Cardiac septum (tissue), 1 donor: ENCODE measurements at places on chromosomes 2 and 18.

DNA sequence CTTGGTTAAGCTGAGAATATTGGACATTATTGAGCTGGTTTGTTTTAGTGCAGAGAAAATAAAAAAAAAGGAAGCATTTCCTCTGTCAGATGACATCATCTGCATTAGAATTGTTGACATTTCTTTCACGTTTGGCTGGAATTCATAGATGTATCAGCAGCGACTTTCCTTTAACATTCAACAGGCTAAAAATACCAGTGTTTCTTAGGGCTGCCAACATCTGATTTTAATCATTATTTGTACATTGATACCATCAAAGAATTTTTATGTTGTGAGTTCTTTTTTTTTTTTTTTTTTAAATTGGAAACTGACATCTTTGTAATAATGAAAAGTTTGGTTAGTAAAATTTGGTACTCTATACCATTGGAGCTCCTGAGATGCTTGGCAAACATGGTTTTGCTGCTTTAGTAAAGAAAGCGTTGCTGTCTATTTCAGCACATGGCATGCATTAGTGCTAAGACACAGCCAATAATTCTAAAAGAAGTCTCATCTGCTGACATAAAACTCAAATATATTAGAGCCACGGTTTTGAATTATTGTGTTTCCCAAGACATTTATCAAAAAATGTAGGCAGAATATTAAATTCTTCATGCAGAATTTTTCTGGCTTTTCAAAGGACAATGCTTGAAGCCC, 33.6 kb downstream of the GTF2A1L start:
- DNase-seq: no peak

DNA sequence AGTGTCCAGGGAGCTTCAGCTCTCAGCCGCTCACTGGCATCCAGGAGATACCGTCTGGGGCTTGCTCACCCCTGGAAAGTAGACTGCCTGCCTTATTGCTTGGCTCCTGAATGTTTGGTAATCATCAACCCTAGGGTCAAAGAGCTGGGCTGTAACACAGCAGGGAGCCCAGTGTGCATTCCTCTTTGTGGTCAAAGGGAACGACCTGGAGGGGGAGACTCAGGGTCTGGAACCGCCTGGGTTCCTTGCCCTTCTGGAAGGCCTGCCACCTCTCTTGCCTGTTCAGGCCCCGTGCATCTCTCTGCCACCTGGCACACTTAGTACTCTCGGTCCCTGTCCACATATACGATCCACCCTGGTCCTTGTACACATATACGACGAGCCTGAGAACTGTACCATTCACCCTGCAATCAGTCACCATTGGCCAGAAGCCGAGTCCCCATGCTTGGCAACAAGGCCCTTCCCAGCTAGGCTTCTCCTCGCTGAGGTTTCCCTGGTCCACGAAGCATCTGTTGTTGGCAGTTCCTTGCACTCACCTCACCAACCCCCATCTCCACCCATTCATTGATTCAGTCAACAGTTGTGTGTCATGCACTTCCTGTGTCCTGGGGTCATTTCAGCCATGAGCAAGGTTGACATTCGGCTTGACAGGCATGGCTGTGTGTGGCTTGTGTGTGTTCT, at the start of gene NAT8:
NAT8 (minus strand) TSS at position 85 of the 681 bp plus-strand sequence. CDS start 794 bp downstream, outside the sequence.
- no peak for DNase-seq

GRCh38 chr18:48219810-48220499, 189.2 kb downstream of the ZBTB7C start:
- DNase-seq: no peak

- DNase-seq: no peak
Observed at GRCh38 chr2:12141618-12142258, 395.3 kb downstream of the LPIN1 start.

DNA sequence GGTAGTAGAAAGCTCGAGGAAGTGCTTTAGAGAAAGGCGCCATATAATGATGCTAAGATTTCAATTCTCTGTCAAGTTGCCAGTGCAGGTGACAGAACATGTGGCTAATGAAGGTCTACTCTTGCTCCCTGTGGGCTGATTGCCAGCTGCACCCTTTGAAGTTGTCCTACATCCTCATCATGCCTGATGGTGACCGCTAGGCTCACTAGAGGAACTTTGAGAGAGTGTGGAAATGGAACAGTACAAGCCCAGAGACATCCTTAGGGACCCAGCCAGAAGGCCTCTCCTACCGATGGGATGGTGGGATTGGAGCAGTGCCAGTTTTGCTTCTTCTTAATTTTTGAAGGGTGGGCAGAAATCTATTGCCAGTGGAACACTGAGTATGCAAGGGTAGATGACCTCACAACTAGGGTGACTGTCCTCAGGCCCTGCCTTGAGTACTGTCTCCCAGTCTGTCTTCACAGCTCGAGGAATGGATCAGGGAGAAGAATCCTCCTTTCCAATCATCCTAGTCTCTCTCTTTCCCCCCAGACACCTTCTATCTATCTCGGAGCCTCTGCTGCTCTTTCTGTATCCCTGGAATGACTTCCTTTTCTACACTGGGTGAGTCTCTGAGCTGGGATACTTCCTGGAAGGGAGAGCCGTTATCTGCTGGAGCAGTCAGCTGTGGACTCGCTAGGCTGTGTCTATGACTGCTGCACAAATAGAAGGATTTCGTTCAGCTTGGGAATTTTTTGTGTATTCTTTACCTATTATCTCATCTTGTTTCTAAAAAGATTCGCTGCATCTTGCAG, 33.5 kb downstream of the LGALSL start:
- no peak for DNase-seq

- no peak for DNase-seq
Observed at GRCh38 chr2:176668912-176669311, 399.7 kb downstream of the MTX2 start.

- no peak for DNase-seq
Observed at GRCh38 chr2:151297882-151298281, 8.4 kb upstream of the NMI start.

DNA sequence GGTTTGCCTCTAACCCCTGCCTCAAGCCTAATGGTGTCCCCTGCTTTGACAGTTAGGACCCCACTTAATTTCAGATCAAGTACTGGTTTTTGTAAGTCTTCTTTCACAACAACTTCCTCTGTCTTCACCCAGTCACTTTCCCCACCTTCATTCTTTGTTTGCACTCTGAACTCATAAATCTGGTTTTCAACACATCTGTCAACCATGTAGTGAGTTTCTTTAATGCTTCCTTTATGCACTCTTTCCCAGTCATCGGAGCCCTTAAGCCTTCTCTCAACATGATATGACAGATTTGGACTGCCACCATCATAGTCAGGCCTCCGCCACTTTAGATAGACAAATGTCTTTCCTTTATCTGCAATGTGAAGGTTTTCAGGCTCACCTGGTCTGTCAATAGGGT, 109.1 kb downstream of the PLEKHA3 start:
- no peak for DNase-seq

DNA sequence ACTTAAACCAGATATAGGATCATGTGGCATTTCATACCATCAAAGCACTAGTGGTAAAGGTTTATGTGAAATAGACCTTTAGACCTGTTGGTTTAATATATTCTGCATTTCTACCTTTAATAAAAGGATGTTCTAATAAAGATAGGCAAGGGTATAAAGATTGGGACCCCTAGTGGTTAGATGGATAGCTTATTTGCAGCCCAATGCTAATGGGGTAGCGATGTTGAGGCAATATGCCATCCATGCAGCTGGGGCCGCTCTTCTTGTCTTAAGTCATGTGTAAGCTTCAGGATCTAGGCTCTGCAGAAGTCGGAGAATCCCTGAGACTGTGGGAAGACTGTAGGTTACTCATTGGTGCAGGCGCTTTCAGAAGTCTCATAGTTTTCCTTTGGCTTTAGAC, 114.9 kb downstream of the ICOS start:
- no peak for DNase-seq

- no peak for DNase-seq
Observed at GRCh38 chr2:98263362-98263761, 82.9 kb upstream of the CNGA3 start.

- DNase-seq: no peak
Observed at GRCh38 chr2:36357847-36358659, 2.5 kb downstream of the CRIM1 start.

GRCh38 chr18:50830544-50830943, 10.7 kb upstream of the MRO start:
- DNase-seq: no peak
